ENCODE measurements at places on chromosomes 16 and 17.

DNA sequence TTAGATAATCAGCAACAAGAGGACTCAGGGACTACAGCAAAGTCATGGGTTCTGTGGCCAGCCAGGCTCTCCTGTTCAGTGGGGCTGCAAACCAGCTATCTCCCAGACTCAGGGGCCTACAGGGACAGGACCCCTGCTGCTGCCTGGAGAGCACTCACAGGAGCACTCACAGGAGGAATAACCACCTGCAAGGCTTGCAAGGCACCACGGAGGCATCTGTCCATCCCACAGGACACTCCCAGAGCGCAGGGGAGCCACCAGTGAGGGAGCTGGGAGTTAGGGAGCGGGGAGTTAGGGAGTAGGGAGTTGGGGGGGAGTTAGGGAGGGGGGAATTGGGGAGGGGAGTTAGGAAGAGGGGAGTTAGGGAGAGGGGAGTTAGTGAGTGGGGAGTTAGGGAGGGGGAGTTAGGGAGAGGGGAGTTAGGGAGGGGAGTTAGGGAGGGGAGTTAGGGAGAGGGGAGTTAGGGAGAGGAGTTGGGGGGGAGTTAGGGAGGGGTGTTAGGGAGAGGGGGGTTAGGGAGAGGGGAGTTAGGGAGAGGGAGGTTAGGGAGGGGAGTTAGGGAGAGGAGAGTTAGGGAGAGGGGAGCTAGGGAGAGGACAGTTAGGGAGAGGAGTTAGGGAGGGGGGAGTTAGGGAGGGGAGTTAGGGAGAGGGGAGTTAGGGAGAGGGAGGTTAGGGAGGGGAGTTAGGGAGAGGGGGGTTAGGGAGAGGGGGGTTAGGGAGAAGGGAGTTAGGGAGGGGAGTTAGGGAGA lies 5.7 kb downstream of the CANT1 start:
- no peak for DNase-seq

GRCh38 chr17:60554377-60554788 lies 28.3 kb upstream of the APPBP2 start:
- no peak for DNase-seq

GRCh38 chr17:76982408-76983074 lies 114.3 kb downstream of the MGAT5B start:
- DNase-seq: no peak

- DNase-seq: no peak
These were observed 98.3 kb downstream of the MSI2 start for GRCh38 chr17:57354673-57355072.

- DNase-seq: no peak
These were observed 13.0 kb downstream of the KSR1 start for GRCh38 chr17:27469256-27469655.

GRCh38 chr17:64219571-64219970 lies 43.5 kb downstream of the TEX2 start:
- DNase-seq: no peak

GRCh38 chr16:57893559-57894389 lies 77.2 kb downstream of the CNGB1 start:
- DNase-seq: no peak

GRCh38 chr16:11263737-11264136 lies 5.4 kb downstream of the TNP2 start:
- DNase-seq: no peak

DNA sequence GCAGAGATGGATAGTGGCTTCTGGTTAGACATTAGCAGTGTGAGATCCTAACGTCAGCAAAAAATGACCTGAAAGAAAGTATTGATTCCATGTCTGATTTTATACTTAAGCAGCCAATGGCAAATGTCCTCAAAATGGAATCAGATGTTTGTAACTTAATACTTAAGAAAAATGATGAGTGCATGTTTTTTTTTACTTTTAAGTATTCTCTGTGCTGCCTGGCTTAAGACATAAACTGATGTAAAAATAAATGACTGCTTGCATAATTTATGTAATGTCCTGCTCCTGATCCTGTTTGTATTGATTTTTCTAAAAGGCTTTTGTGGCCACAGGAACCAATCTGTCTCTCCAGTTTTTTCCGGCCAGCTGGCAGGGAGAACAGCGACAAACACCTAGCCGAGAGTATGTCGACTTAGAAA lies 7.4 kb downstream of the CBFB start:
- DNase-seq: no peak

GRCh38 chr17:67056746-67057490 lies 12.6 kb downstream of the CACNG1 start:
- DNase-seq: no peak

DNA sequence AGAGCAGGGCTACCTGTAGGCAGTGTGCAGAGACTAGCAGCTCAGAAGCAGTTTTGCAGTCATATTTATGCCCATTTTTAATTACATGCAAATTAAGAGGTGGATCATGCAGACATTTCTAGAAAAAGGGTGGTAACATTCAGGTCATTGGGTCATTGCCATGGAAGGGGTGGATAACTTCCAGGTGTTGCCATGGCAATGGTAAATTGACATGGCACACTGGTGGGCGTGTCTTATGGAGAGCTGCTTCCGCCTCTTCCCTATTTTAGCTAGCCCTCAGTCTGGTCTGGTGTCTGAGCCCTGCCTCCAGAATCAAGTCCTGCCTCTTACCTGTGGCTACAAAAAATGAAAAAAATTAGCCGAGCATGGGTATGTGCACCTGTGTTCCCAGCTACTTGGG lies 2.8 kb upstream of the DNAI2 start:
- no peak for DNase-seq

- DNase-seq: no peak
These were observed 824 bp downstream of the SOX8 start for GRCh38 chr16:982145-983043.

GRCh38 chr16:13344001-13344400 lies 442.6 kb downstream of the SHISA9 start:
- DNase-seq: no peak

GRCh38 chr16:17469741-17470181 lies 999 bp downstream of the XYLT1 start:
- DNase-seq: no peak

DNA sequence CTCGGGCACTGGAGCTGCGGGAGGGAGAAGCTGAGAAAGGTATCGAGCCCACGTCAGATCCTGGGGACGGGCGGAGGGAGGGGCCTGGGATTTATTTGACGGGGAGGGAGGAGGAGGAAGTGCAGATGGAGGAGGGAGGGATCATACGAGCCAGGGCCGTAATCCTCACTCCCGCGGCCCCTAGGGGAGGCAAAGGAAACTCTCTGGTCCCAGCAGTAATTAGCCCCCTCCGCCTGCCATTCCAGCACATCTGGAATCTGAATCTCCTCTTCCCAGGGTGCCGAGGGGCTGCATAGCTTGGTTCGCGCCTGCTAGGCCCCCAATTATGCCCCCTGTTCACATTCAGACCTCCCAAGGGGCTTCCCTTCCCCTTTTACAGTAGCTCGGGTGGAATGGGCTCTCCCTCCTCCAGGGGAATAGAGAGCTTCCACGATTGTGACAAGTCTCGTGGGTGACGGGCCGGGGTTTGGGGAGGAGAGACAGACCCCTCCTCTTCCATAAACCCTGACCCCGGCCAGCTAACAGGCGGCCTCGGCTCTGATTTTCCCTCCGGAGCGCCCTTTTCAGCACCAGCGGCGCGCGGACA lies at the start of gene SEZ6L2:
SEZ6L2 (minus strand) TSS at position 35 of the 586 bp plus-strand sequence. CDS start 531 bp downstream, outside the sequence.
- peak; percentile 62 for DNase-seq

- DNase-seq: no peak
These were observed 2.3 kb downstream of the STAT5A start for GRCh38 chr17:42290577-42290976.

- no peak for DNase-seq
These were observed 15.8 kb upstream of the WSCD1 start for GRCh38 chr17:6054372-6054771.

DNA sequence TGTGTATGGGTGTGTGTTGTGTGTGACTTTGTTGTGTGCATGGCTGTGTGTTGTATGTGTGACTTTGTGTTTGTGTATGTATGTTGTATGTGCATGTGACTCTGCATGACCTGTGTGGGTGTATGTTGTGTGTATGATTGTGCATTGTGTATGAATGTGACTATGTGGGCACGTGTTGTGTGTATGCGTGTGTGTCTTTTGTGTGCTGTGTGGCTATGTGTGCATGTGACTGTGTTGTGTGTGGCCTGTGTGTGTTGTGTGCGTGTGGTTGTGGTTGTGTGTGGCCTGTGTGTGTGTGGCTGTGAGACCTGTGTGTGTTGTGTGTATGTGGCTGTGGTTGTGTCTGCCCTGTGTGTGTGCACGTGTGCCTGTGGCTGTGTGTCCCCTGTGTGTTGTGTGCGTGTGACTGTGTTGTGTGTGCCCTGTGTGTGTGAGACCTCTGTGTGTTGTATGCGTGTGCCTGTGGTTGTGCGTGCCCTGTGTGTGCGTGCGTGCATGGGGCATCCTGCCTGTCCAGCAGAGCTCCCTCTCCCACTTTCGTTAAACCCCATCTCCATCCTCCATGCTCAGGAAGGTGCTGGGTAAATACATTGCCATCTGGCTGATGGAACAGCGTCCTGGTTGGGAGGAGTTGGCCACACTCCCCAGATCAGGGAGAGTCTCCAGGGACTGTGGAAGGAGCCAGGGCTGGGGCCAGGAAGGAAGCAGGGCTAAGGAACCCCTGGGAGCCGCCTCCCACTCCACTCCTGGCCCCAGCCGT lies 90.1 kb upstream of the GSE1 start:
- no peak for DNase-seq

DNA sequence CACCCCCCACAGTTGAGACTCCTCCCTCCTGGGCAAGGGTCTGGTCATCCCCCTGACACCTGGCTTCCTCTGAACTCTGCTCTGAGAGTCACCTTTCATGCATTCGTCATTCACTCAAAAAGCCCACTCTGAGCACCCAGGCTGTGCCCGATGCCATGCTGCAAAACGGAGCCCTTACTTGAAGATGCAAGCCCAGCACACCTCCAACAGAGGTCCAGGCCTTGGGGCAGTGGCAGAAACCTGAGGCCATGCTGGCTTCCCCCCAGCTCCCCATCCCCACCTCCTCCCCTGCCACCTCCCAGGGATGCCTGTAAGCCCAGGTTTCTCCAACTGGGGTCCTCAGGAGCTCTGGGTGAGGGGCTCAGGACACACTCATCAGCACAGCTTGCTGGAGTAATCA lies 67.7 kb upstream of the TNRC6C start:
- DNase-seq: no peak

DNA sequence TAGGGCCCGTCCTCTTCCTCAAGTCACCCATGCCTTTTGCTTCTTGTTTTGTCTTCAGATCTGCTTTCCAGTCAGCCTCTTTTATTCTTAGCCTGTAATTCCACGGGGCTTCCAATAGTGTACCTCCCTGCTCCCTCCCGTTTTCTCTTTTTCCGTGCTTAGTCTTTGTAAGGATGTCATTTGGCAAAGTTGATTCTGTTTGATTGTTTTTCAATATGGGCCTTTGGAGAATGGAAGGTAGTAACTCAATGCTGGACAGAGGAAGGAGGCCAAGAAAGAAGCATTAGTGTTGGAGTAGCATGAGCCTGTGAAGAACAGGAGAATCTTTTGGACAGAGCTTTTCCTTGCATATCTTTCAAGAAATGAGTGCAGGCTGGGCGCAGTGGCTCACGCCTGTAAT lies 6.5 kb downstream of the WWP2 start:
- no peak for DNase-seq

DNA sequence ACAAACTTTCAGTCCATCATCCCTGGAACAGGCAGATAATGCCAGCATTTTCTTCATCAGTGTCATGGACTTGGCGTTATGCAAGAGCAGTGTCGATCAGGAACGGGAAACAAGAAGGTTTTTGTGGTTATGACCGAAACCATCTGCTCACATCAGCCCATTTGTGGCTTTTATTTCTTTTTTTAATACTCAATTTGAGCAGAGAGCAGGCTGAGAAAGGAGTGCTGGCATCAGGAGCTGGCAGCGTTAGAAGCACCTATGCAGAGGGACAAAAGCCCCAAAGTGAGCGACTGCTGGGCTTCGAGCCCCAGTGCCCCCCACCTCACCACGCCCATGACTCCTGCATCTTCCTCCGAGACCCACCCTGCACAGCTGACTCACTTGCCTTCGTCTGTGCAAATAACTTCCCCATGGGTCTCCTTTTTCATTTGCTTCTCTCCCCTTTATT lies 16.2 kb upstream of the CD300E start:
- DNase-seq: no peak

Data from stimulated activated CD8-positive, alpha-beta memory T cell treated with anti-CD3 and anti-CD28 coated beads, Interleukin-7, amount 100 ng/mL, for 24 hours (primary cell).